ENCODE measurements at places on chromosomes 1 and 21.
A peak's percentile ranks its signal among the peaks of the same experiment; 100 is the strongest.

DNA sequence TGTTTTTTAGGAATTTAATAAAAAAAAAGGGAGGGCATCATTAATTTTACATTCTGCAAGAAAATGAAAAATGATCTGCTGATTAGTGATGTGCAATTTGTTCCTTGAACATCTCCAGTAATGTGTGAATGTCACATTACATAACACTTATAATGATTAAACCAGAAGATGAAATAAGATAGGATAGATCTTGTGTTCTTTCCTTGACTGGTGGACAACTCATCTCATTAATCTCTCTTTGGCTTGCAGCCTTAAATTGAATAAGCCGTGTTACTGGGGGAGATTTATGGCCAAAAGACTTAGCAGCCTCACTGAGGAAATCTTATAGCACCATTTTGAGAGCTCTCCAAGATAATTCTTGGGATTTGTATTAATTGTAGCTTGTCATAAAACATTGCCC, 217.2 kb downstream of the ST6GALNAC3 start:
- no peak for DNase-seq

GRCh38 chr1:43835082-43836021, 98.2 kb upstream of the ARTN start:
- no peak for DNase-seq

DNA sequence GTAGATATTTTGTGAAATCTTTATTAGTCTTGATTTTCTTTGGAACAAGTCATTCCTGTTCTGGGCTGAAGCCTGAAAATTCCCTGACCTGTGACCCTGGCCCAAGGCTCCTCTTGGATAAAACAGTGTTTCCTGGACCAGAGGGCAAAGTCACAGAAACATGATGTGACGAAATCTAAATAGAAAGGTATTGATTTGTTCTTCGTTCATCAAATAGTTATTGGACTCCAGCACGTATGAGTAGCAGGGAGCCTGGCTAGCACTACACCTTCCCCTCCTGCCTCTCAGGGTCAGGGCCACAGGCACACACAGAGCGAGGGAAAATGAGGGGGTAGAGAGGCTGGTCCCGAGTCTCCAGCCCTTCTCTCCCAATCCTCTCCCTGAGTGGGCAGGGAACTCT, 1.7 kb upstream of the CLDN14 start:
- DNase-seq = no peak

GRCh38 chr1:161706113-161706481, 932 bp upstream of the FCRLA start:
- DNase-seq = no peak

DNA sequence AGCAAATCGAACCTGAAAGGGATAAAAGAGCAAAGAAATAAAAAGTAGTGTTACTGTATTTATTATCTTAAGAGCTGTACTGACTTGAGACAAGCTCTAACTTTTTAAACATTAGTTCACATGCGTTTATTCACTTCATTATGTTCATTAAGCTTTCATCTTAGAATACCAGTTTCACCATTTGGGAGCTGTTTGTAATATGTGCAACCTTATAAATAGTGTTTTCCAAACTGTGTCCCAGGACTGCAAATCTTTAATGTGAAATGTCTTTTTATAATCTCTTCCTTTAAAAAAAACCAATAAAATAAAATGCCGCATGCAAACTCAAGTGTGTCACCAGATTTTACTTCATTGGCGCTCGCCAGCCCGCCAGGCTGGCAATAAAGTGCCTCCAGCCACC, 28.3 kb downstream of the LGALS8 start:
- no peak for DNase-seq

DNA sequence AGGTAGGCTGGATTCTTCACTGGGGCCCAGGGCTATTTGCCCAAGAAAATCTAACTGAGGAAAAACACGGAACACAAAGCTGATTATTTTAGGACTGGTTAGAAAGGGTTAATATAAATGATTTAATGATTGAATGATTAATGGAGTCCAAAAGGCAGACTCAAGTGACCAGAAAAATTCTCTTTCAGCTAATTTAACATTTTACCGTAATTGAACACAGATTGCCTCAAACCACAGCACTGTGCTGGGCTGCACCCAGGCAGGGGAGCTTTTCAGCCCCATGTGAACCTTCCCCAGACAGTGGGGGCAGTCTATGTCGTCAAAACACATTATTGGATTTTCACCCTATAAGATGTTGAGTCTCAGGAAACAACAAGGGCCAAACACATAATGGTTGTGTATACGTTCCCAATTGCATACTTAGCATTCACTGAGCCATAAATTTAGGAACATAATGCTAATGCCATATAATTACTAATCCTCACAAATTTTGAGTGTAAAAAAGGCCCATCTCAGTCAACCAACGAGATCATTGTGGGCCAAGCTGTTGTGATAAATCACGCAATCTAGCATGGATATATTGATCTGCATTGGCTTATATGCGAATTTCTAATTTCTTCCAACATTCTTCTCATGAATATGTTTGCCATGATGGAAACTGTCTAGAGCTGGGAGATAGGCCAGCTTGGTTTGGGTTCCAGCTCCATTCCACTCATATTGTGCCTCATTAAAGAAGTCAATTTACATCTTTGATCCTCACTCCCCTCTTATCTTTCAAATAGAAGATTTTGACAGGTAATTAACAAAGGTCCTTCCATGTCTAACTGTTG, 27.7 kb downstream of the DSCAM start:
- no peak for DNase-seq

- no peak for DNase-seq
Measured at GRCh38 chr1:7116001-7116400, 330.7 kb downstream of the CAMTA1 start.

- DNase-seq = no peak
Measured at GRCh38 chr1:84069236-84069845, 70.4 kb upstream of the TTLL7 start.

- no peak for DNase-seq
Measured at GRCh38 chr1:53654216-53655210, 84.5 kb downstream of the GLIS1 start.

DNA sequence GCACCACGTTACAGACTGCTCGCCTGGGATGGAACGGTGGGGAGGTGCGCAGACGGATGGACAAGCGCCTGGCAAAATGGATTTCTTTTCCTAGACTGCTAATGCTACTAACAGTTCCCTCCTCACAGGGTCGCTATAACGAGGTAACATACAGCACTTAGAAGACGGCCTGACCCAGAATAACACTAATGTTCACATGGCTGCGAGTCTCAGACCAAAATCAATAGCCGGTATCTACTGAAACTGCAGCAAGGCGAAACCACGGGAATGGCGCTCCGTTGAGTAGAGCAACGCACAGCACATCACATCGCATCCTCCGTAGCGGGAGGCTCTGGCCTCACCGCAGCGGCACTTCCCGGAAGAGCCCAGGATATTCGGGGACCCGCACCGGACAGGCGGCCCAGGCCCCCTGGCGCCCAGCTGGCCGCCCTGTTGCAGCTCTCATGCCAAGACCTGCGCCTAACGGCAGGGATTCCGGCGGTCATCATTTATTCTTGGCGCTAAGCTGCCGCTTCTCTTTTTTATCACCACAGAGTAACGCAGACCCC, 46.6 kb downstream of the VPS26C start:
- DNase-seq = peak; percentile 64

- no peak for DNase-seq
Measured at GRCh38 chr1:177865807-177866206, 104.1 kb downstream of the SEC16B start.

- no peak for DNase-seq
Measured at GRCh38 chr1:113322439-113322838, 67.9 kb upstream of the MAGI3 start.

DNA sequence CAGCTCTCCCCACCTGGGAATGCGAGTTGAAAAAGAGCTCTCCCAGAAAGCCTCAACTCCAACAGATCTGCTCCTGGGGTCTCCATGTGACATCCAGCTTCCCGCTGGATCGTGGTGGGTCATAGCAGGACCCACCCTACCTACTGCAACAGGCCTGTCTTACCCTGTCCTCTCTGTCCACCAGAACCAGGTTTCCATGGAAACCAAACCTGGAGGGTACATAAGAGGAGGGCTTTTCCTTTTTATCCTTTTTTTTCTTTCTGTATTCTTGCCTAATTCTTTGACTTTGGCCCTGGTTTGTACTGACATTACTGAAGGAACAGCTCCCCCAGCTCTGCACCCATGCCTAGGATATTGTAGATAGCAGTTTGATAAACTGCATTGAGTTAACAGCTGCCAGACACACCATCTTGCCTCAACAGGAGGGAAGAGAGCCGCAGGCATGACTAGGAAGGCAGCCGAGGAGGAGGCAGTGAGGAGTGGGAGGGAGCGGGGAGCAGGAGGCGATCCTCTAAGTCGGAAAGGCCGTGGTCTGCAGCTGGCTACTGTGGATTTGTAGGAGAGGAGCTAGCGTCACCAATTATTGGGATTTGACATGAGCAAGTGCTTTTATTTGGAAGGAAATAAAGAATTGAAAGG, 9.7 kb upstream of the FMOD start:
- no peak for DNase-seq

DNA sequence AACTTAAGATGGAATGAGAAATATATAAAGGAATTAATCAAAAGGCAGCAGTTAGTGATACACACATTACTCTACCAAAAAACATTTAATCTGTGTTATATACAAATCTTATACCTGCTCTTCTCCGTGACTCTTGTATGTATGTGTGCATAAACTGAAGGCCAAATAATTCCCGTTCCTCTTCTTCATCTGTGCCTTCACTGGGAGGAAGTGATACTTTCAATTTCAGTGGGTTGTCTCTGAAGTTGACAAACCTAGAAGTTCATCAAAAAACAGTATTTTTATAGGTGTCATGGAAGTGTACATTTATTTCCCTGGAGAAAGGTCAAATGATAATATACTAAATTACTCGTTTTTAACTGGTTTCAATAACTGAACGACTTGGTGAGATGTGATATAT, 19.3 kb downstream of the TRMT13 start:
- DNase-seq = no peak

- peak; percentile 24 for DNase-seq
Measured at GRCh38 chr1:234597894-234598293, 12.1 kb downstream of the IRF2BP2 start.

DNA sequence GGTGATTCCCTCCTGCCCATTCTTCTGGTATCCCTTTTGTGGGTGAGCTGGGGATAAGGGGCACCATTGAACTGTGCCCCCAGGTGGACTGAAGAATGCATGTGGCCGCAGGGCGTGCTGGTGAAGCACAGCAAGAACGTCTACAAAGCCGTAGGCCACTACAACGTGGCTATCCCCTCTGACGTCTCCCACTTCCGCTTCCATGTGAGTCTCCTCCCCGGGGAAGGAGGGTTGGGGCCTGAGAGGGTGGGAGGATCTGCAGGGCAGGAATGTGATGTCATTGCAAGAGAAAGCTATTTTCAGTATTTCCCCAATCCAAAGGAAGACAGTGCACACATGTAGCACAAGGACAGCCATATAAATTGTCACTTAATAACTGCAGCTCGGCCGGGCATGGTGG, 7.5 kb upstream of the KPNA6 start:
- no peak for DNase-seq

DNA sequence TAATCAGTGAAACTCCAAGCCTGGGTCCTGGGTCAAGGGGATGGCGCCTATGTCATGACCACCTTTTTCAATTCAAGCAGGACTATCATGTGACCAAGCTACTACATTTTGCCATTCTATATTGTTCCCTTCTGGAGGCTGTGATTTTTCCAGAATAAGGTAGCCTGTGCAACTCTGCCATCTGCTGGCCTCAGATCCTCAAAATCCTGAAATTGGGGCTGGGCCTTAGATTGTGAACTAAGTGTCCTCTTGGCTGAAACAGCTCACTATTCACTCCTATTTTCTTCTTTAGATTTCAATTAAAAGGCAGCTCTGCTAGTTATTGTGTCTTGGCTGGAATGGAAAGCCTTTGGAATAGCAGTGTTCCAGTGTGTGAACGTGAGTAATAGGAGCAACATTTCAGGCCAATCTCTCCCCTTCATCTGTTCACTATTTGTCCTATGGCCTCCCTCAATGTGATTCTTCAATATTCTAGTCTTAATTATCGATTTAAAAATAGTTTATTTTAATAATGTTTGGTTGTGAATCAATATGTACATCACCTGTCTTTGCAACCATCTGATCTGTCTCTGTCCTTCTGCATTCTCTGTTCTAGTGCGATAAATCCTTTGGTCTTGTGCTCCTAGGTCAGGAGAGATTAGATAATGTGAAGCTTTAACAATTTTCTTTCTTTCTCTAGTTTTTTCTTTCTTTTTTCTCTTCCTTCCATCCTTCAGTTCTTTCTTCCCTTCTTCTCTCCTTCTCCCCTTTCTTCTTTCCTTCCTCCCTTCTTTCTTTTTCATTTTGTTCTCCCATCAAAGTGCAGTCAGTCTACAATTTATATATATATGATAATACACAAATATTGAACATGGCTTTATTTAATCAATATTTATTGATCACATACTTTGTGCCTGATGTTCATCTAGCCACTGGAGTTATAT, 69.8 kb downstream of the CR1 start:
- DNase-seq = peak; percentile 7

DNA sequence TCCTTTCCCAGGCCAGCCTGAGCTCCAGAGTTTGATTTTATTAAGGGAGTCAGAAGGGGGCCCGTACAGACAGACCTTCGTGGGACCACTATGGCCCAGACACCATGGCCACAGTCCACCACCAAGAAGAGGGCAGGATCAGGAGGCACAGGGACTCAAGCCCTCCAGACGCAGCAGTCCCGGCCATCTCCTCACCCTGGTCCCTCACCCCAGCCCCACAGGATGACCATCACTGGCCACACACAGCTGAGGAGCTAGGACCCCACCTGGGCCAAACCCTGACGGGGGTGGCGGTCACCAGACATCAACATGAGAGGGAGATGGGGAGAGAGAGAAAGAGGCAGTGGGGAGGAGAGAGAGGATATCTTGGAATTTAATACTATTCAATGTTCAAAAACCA, 29.2 kb upstream of the AGPAT3 start:
- DNase-seq = no peak

DNA sequence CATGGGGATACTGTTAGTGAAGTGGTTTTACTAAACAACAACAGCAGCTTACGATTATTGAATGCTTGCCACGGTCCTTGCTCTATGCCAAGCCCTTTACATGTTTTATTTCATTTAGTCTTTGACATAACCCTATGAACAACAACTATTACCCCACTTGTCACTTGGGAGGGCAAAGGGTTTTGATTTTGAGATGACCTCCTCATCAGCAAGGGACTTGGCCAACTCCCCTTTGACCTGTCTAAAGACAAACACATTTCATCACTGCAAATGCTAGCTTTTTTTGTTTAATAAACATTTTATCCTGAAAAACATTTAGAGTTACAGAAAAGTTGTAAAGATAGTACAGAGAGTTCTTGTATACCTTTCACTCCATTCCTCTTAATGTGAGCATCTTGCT, 152.5 kb upstream of the WNT4 start:
- no peak for DNase-seq

Data from NCI-H345 (cell line).